Activated CD4-positive, CD25-positive, alpha-beta regulatory T cell treated with anti-CD3 and anti-CD28 coated beads, Interleukin-2, amount 50 U/mL, for 24 hours (primary cell): ENCODE measurements at places on chromosomes 12 and 14.

- ATAC-seq = no peak
Measured at GRCh38 chr12:85825746-85826145, 10.5 kb downstream of the RASSF9 start.

DNA sequence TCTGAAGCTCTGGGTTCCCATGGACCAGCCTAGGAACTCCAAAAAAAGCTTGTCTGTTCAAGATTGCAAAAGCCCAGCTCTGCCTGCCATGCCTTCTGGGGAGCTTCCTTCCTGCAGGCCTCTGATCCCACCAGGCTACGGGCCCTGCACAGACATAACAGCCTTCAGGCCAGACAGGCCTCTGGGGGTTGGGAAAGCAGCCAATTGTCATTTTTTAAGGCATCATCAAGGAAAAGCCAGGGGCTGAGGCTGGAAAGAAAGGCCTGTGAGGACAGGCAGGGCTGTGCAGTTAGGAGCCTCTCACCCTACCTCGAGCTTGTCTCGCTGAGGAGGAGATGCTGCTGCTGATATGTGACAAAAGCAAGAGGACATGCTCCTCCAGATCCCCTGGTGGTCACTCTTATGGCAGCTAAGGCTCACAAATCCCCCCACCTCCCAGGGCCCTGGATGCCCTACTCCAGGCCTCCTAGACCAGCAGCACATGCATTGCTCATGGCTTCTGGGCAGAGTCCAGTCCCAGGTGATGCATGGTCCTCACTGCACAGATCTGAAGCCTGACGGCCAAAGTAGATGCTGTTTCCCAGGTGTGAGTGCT, 2.9 kb downstream of the TMEM229B start:
- no peak for ATAC-seq

DNA sequence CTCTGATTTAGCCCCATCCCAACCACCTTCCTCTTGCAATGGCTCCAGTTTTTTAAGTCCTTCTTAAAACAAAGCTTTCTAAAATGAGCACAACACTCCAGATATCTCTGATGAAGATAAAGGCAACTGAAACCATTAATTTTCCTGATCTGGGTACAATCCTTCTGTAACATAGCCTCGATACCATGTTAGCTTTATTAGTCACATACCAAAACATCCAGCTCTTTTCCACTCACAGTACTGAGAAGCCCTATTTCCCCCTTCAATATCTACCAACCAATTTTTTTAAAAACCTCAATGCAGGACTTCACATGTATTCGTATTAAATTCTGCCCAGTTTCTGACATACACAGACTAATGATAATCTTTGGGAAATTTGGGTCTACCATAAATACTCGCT, 105.9 kb downstream of the MED13L start:
- no peak for ATAC-seq

- ATAC-seq = no peak
Measured at GRCh38 chr12:91885851-91886731, 259.6 kb downstream of the BTG1 start.

GRCh38 chr14:63875311-63875710, 22.5 kb downstream of the SYNE2 start:
- ATAC-seq = no peak

- ATAC-seq = peak; percentile 67
Measured at GRCh38 chr14:105026033-105026785, 5.3 kb upstream of the CDCA4 start.

DNA sequence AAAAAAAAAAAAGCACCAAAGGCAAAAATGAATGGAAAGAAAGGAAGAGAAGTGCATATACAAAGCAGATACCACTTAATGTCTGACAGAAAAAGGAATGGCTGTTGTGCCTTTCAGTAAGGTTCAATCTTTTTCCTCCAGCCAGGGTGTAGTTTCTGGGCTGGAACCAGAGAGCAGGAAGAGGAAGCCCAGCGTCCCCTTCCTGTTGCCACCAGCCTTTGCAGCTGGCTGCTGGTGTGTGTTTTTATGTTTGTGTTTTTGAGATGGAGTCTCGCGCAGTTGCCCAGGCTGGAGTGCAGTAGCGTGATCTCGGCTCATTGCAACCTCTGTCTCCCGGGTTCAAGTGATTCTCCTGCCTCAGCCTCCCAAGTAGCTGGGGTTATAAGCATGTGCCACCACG, 64.6 kb upstream of the LTA4H start:
- no peak for ATAC-seq
